ENCODE measurements at places on chromosomes 2 and 18.

DNA sequence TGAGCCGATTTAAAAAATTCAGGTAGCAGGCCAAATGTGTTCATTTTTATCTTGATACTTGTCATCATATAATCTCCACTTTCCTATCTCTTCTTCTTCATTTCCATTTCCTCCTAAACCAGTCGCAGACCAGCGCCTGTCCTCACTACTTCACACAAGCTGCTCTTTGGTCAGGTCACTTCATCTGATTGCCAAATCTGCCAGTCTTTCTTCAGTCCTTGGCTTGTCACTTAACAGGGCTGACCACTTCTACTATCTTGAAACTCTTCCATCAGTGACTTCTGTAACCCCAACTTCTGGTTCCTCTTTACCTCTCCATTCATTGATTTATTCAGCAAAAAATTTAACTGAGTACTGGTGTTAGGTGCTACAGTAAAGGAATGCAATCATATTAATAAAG, 18.0 kb upstream of the SPRED2 start:
- no peak for DNase-seq

- DNase-seq: peak; percentile 31
These were observed 48.1 kb upstream of the CNOT11 start for GRCh38 chr2:101204400-101205115.

DNA sequence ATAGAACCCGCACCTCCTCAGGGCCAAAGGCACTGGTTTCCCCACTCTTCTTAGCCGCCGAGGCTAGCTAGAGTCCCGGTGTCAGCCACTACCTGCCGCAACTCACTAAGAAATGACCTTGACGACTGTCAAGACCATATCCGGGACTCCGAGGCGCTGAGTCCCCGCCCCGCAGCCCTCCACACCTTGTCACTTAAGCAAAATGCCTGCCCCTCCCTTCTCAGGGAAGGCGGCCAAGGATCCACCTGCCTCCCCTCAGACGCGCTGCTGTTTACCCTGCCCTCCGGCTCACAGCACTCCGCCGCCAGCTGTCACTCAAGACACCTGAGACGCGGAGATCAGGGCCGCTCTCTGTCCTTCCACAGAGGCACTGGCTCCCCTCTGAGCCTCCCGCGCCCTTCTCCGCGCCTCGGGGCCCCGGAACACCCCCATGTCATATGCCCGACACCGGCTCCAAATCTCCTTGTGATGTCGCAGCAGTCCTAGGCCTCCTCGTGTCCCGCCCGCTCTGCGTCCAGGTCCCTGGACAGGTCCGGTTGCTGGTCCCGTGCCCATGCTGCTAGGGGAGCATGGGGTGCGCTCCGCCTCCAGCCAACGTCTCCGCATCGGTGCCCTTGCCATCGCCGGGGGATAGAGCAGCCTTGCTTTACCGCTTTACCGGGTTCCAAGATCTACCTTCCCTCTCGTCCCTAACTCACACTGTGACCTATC, 32.5 kb upstream of the REG3G start:
- DNase-seq: no peak

DNA sequence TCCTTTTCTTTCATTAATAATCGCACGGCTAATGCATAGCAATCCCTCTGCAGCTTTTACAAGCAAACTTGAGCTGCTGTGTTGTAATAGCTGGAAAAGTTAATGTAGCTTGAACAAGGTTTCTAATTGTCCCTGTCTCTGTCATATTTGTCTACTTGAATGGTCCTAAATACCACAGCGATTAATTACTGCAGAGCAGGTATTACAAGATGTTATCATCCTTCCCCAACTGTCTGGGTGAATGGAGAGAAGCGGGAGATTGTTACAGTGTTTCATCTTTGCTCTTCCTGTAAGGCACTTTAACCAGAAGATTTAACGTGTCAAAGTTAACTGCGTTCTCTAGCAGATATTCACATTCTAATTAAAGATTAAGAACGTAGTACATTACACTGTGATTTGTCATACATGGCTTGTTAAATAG, 422.2 kb upstream of the POU3F3 start:
- no peak for DNase-seq

DNA sequence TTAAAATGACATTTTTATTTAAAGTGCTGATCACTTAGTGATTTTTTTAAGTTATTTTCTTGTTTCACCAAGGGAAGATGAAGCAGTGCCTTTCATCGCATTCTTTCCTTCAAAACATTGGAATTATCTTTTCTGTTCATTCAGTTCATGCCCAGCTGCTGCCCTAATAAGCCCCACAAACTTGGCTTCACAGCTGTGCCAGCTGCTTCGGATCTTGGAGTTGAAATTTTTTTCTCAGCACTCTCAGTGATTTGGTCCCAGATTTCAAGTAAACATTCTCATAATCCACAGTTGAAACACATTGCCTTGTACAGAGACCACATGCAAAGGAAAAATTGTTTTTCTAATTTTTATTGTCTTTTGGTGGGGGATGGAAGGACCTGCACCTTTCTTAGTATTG, 353.3 kb upstream of the LRP1B start:
- no peak for DNase-seq

DNA sequence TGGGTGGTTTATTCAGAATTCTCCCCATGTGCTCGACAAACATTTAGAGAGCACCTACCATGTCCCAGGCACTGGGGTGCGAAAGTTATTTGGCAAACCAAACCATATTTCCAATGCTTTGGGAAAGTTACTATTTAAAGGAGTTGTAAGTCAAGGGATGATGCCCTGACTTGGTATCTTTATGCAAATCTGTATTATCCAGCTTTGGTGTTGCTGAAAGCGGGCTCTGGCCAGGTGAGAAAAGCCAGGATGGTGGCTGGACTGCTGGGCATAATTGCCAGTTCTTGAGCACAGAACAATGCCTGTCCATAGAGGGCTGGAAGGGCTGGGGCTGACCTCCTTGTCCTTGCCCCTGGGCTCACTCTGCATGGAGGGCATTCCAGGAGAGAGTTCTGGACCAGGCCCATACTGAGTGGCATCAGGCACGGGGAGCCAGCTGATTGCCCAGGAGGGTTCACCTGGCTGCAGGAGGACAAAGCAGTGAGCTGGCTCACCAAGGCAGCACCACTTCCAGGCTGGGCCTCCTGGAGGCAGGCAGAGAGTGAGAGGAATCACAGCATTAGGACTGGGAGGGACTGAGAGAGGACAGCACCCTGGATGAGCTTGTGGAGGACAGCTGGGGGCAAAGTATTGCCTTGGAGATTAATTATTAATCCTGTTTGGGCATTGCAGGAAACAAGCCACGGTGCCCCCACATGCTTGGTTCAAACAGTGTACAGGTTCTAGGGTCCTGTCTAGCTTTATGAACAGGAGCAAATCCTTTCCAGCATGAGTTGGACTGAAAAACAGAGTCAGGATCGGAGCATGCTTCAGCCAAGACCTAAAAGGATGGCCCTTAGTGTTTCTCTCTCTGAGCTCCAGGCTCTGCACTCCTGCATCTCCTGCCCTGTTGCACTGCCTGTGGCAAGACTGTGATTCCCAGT, 7.1 kb downstream of the KHK start:
- no peak for DNase-seq

DNA sequence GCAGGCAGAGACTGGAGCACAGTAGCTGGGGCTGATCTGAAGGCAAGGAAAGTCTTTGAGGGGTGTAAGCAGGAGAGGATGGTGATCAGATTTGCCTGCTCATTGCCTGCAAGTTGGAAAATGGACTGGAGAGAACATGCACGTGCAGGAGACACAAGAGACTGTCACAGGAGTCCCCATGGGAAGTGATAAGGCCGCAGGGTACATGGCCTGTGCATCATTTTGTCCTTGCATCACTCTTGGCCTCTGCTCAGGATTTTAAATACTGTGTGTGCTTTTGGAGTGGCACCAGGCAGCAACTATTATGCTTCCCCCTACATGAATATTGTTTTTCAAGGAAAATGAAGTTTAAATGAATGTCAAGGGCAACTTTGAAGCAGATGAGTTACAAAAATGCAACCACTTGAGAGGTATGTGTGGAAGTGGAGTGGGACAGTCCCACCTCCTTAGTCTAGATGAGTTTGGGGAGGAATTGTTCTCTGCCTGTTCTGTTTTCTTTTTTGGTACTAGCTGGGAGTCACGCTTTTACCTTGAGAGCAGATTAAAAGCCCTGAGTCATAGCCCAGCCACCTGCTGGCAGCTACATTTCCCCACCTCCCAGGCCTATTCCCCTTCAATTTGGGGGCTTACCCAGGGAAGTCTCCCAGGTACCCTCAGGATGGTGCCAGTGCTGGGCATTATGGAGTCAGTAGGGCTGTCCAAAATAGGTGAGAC, 19.3 kb downstream of the MAPK4 start:
- DNase-seq: no peak

- DNase-seq: no peak
These were observed 995 bp downstream of the TMEM127 start for GRCh38 chr2:96264656-96265348.

GRCh38 chr18:73577365-73577764, 570.3 kb downstream of the FBXO15 start:
- no peak for DNase-seq

DNA sequence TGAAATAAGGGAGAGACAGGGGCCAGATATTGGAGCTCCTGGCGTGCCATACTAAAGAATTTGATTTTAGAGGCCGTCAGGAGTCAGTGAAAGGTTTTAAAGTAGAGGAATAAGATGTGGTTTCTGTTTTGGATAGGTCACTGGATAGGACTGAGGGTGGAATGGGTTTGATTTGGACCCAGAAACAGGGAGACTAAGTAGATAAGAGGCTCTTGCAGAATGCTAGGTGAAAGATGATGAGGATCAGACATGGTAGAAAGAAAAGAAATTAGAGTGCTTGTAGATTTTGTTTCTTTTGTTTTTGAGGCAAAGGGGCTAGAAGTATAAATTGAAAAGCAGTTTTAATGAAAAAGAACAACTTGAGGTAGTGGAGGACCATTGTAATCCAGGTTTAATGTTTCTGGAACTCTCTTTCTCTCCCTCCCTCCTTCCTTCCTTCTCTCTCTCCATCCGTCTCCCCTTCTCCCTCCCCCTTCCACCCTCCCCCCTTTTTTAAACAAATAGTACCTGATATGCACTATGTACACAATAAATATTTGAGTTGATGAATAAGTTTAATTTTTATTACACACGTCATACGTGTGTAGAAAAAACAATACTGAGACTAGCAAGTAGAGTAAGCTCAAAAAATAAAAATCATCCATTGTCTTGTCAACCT, 1.9 kb downstream of the NDUFV2 start:
- DNase-seq: no peak

DNA sequence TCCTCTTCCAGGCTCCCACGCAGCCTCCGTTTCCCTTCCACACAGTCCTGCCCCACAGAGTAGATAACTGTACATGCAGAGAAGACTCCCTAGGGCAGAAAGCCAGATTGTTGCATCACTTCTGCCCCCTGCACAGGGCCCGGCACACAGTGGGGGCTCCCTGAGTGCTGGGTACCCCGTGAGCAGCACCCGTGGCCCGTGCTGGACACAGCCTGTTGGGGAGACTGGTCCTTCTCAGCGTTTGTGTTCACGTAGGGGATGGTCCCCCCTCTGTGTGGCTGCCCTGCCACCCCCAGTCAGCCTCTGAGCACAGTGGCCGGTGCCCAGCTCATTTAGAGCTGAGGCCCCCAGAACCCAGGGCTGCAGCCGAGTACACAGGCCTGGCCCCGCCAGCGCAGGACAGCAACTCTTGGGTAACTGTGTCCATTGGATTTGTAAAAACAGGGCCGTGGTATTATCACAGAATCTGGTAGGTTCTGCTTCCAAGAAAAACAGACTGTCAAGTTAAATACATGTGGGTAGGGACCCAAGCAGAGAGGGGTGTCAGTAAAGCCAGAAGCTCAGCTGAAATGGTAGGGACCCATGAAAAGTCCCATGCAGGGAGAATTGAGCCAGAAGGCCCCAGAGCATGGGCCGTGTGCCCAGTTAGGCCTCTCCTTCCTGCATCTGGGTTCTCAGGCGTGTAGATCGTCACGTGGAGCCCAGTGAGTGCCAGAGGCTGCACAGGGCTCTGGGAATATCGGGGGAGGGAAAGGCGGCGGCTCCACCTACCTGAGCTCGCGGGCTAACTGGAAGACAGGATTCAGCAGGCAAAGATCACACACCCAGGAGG, 257.3 kb downstream of the ATAD2B start:
- no peak for DNase-seq
